ENCODE measurements at places on chromosomes 4 and X.

GRCh38 chr4:36222702-36223101, 21.6 kb downstream of the ARAP2 start:
- no peak for DNase-seq

- DNase-seq: no peak
These were observed 518 bp downstream of the PRDM8 start for GRCh38 chr4:80197601-80198440.

GRCh38 chr4:36303426-36304137, 22.2 kb downstream of the DTHD1 start:
- no peak for DNase-seq

- DNase-seq: no peak
These were observed 56.4 kb upstream of the CDKN2AIP start for GRCh38 chr4:183388021-183388420.

- DNase-seq: no peak
These were observed 2.0 kb upstream of the HPGD start for GRCh38 chr4:174524242-174524641.

DNA sequence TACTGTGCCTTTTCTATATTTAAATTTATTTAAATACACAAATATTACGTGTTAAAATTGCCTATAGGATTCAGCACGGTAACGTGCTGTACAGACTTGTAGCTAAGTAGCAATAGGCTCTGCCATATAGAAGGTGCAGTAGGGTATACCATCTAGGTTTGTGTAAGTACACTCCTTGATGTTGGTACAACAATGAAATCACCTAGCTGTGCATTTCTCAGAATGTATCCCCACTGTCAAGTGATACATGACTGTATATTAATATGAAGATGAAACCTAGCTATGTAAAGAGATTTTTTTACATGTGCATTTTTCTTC, 431.2 kb downstream of the KCTD8 start:
- no peak for DNase-seq

- DNase-seq: no peak
These were observed 1535.4 kb upstream of the ADGRL3 start for GRCh38 chr4:59664771-59665170.

GRCh38 chrX:28472926-28473325, 114.3 kb upstream of the IL1RAPL1 start:
- DNase-seq: no peak

- DNase-seq: no peak
These were observed 18.5 kb upstream of the AP1AR start for GRCh38 chr4:112213091-112213490.

DNA sequence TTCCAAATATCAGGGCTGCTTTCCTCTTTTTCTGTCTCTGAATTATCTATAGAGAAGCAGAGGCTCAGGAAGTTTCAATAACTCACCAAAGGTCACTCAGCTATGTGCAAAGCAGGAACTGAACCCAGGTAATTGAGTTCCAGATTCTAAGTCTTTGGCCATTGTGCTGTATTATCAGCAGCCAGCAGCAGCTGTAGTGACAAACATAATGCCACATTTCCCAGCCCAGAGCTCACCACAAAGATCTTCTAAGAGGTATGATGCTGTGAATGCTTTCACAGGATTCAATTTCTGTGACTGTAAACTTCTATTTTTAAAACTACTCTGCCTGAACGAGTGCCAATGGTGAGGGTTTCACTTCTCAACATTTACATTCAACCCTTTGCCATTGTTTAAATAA, 56.4 kb downstream of the SPOCK3 start:
- no peak for DNase-seq

GRCh38 chr4:22721204-22721603, 28.5 kb downstream of the GBA3 start:
- DNase-seq: no peak

DNA sequence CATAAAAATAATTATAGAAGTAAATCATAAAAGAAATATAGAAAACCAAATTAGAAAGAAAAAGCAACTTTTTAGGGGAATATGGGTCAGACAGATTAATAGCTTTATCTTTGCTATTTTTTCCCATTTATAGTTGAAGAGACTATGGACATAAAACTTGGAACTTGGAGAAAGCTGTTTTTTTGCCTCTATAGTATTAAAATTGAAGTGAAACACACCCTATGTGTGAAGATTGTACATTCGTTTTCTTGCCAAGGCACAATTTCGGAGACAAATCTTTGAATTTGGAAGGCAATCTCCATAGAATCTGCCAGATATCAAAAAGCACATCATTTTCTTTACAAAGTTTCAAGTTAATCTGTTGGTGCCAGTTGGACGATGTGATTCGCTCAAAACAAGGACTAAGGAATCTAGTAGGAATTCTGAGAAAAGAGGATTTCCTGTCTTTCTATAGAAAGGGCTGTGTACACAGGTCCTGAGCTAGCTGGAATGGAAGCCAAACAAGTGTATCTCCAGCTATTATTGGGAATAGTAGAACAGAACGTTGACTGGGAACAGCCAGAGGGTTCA, 156.3 kb downstream of the SLC7A11 start:
- no peak for DNase-seq

GRCh38 chrX:150544222-150544787, 24.1 kb upstream of the MTM1 start:
- DNase-seq: no peak

- no peak for DNase-seq
These were observed 146.1 kb upstream of the TBL1X start for GRCh38 chrX:9318766-9319165.

DNA sequence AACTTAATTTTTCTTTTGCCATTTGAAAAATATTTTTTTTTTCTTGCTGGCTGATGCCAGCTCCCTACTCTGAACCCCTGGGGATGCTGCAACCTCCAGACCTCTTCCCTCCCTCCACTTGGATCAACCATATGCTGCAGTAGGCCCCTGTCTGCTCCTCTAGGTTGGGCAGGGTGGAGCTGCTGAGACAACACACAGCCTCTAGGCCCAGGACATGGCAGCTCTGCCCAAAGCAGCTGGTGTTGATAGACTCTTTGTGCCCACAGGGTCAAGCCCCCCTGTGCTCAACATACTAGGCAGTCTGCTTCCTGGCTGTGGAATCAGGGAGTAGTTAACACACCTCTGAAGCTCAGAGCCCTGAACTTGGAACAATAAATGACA, 19.9 kb upstream of the CLNK start:
- DNase-seq: no peak

DNA sequence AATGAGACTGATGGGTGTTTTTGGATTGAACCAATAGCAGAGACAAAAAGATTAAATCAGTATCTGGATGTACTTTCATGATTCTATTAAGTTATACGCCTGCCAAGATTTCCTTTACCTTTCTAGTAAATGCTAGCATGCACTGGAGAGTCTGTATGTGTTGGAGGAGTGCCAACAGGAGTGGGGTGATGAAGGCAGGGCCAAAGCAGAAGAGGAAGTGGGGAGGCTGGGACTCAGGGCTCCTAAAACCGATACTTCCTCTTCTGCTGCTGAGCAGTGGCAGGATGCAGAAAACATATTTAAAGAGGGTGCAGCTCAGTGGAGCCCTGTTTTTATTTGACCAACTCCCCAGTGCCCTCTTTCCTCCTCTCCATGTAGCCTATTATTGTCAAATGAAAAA, 5.6 kb downstream of the CYSLTR1 start:
- no peak for DNase-seq

DNA sequence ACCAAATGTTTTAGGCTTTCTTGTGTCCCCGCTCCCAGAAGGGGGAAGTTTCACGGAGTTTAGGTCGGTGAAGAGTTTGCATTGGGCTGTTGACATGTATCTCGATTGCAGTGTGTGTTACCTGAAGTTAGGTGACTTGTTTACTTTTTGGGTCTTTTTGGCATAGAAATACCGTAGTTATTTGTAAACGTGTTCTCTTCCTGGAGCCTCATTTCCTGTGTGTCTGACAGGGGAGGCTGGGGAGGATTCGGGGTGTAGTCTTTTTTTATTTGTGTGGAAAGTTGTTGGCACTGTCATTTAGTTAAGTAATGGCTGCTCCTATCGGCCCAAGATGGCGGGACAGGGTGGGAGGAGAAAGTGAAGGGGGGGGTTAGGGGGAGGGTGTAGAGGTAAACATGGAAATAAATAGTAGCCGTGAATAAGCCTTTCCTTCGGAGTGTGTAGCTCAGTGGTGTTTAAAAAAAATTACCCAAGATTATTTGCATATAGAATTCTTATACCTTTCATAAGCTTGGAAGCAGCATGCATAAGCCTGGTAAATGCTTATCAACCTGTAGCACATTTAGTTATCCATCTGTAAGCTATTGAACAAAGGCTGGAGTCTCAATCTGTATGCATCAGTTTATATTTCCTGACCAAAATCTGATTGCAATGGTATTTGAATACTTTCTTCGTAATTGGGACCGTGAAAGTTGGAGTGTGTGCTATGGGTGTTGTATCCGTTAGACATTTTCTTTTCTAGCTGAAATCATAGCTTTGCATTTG, 1.6 kb downstream of the KDM6A start:
- no peak for DNase-seq

DNA sequence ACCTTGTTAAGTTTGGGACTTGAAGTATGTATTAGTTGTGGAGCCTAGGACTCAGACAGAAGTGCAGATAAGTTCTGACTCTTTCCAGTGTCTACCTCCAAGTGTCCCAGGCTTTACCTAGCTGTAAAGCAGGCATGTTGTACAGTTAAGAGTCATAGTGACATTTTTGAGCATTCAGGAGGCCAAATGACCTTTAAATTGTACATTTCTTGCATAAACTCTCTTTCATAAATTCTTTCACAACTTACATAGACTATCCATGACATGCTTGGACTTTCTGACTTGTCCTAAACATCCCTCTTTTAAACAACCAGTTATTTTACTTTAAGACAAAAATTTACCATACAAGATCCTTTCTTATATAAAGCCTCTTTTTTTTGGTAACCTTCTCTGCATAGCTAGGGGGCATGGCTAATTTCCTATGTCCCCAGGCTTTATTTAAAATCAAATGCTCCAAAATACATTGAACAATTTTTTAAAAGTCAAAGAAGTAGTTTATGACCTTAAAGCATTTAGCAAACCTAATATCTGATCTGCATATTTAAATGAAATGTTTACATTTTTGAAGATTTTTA, 40.1 kb upstream of the UGT8 start:
- DNase-seq: no peak

GRCh38 chr4:7381221-7381889, 53.4 kb downstream of the PSAPL1 start:
- no peak for DNase-seq

DNA sequence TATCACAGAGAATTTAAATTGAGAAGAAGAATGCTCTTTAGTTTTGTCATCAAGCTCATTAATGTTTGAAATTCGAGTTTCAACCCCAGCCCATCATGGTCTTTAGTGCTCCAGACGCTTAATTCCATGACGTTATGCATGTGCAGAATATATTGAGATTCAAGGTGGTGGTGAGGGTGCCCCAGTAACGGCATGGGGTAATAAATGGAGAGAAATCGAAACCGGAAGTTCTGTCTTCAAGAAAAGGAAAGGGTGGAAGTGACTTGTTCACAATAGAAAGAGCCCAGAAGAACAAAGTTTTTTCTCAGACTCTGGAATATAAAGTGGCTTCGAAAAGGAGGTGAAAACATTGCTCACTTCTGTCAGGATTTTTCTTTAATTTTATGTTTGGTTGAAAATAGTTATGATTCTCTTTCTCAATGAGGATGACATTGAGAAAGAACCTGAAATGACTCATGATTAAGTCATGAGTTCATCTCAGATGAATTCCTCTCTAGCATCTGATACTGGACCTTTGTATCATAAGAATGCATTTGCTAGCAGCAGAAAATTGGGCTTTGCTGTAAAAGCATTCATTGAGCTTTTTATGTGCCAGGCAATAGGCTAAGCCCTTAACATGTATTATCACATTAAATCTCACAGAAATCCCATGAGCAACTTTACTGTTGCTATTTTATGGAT, 779 bp upstream of the DDX60L start:
- no peak for DNase-seq

Data from progenitor cell of endocrine pancreas (in vitro differentiated cells).